Spinal cord (tissue), 10 donors: ENCODE measurements at places on chromosomes 4 and X.

DNA sequence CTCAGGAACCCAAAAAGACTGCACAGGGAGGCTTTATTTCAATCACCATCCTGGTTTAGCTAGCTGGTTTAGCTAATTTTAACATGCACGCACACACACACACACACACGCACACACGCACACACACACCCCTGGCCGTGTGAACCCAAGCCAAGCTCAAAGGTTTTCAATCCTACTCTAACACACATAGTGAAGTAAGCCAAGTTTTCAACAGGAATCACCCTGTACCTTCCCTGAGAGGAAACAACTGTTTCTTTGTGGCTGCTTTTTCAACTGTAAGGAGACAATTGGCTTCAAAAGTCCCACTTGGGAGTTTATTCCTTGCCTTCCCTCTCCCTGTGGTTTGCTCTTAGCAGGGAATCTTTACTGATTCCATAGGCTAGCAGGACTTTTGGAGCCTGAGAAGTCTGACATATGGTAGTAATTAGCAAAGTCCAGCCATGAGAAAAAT lies 98.9 kb upstream of the BMP3 start:
- no peaks in the 10 kb centered on the region for H3K27me3 ChIP-seq
- no peak overlapping the region for H3K27ac ChIP-seq
- H3K4me1 ChIP-seq: no peaks in the 10 kb centered on the region
- no peak overlapping the region for H3K4me3 ChIP-seq
- no peaks in the 10 kb centered on the region for H3K36me3 ChIP-seq

DNA sequence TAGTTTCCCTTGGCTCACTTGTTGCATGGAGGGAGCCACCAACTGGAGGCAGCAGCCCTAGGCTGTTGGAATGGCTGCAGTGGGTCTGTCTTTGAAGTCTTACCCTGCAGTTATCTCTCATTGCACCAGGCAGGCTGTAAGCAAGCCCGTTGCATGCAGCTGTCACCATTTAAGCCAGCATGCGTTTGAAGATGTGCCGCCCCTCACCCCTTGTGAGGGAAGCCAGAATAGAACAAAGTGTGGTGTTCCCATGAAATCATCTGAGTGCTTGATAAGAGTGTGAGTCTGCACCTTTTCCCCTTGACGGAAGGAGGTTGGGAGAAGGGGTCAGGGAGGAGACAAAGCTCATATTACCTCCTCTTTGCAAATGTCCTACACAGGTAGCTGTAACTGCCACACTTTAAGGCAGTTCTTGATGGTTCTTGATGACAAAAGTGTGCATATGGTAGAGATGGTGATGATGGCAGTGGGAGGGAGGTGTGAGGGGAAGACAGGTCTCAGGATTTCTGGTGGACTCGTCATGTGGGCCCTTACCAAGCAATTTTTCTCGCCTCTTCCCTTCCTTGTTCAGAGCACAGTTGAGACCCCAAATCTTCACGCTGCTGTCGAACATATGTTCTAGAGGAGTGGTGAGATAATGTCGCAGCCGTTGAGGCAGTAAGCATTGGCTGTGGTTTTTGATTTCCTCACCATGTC lies 191.4 kb upstream of the LEF1 start:
- H3K4me1 ChIP-seq: peaks cover 11% of the 10 kb centered on the region
- no peak overlapping the region for H3K4me3 ChIP-seq
- H3K36me3 ChIP-seq: no peaks in the 10 kb centered on the region
- DNase-seq: no peak
- peak overlapping the region; percentile 82 for H3K27ac ChIP-seq

DNA sequence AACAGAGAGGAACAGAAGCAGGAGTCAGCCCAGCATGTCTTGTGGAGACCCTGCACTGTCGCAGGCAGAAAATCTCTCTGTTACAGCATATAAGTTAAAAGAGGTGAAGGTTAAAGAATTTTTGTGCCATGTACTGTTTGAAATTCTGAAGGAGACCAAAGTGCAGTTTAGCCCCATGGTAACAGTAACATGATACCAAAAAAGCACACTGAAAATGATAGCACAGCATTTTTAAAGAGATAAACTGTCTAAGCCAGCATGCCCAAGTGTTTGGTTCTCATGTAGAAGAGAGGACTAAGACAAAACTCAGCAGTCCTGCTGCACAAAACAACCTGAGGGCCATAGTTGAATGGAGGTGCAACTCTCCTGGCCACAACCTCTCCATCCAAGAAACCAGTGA lies 41.9 kb upstream of the PARM1 start:
- no peaks in the 10 kb centered on the region for H3K36me3 ChIP-seq
- no peaks in the 10 kb centered on the region for H3K4me1 ChIP-seq
- H3K27me3 ChIP-seq: no peaks in the 10 kb centered on the region
- no peak overlapping the region for H3K27ac ChIP-seq
- DNase-seq: no peak
- no peak overlapping the region for H3K4me3 ChIP-seq

DNA sequence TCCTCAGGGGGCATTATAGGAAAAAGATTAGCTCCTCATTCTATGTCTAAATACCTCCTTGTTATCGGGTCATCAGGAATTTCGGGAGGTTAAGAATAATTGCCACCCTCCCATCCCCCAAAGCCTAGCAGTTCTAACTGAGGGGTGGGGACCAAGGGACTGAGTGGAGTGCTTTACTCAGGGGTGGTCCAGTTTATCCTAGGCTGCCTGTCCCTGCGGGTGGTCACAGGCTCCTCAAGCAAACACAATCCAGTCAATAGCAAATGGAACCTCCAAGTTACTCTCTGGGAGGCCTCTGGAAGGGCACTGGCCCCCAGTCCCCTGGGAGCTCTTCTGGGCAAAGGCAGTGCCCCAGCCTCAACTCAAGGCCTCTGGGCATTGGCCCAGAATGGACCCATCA lies 6.7 kb downstream of the ELF4 start:
- H3K4me3 ChIP-seq: no peak overlapping the region
- no peaks in the 10 kb centered on the region for H3K36me3 ChIP-seq
- peaks cover 8% of the 10 kb centered on the region for H3K4me1 ChIP-seq
- H3K27ac ChIP-seq: no peak overlapping the region
- no peak for DNase-seq

DNA sequence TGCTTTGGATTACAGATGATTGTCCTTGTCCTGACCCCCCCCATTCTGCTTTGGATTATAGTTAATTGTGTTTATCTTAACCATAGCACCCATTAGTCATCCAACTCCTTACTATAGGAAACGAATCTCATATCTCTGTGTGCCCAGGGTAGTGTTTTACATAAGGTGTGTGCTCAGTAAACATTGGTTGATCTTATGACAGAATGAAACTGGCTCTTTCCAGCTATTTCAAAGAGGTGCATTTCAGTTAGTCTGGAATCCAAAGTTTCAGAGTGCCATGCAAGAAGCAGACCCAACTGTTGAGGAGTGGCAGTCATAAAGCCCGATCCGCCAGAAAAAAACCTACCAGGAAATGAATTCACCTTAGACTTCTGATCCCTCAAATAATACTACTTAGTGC lies 14.7 kb downstream of the TRIM2 start:
- H3K4me3 ChIP-seq: no peak overlapping the region
- peaks cover 25% of the 10 kb centered on the region for H3K4me1 ChIP-seq
- H3K36me3 ChIP-seq: no peaks in the 10 kb centered on the region

- H3K27ac ChIP-seq: no peak overlapping the region
- H3K4me1 ChIP-seq: no peaks in the 10 kb centered on the region
- DNase-seq: no peak
- no peak overlapping the region for H3K4me3 ChIP-seq
Observed at GRCh38 chrX:124239911-124240310, 92.5 kb upstream of the TEX13D start.

- H3K4me3 ChIP-seq: no peak overlapping the region
- H3K36me3 ChIP-seq: no peaks in the 10 kb centered on the region
- peaks cover 4% of the 10 kb centered on the region for H3K4me1 ChIP-seq
Observed at GRCh38 chr4:120819805-120820437, 102.6 kb downstream of the PRDM5 start.

DNA sequence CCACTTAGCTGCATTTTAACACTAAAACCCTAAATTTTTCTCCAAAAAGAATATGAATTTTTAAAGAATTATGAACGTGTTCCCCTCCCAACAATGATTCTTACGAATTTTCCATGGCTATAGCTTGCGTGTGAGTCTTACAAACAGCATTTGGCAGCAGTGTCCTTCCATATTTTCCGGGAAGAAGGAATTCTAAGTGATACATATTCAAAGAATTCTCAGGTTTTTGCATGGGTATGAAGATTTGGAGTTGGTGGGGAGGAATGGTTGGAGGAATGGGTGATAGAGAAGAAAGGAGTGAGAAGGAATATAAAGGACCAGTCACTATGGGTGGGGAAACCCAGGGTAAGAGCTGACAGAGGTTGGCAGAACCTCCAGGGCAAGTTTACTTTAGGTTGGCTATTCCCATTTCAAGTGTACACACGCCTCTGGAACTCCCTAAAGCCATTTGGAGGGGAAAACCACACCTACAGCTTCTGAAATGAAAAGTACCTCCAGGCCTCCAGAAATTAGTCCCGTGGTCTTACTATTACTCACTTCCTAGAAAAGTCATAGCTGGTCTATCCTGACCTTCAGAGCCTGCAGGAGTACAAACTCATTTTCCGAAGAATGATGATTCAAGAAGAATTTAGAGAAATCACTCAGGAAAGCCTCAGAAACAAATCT lies 420.8 kb upstream of the DIPK2B start:
- no peak for DNase-seq
- H3K27me3 ChIP-seq: no peaks in the 10 kb centered on the region
- H3K27ac ChIP-seq: no peak overlapping the region
- no peaks in the 10 kb centered on the region for H3K4me1 ChIP-seq

- DNase-seq: no peak
- H3K4me3 ChIP-seq: no peak overlapping the region
- no peak overlapping the region for H3K27ac ChIP-seq
- peaks cover 11% of the 10 kb centered on the region for H3K4me1 ChIP-seq
- no peaks in the 10 kb centered on the region for H3K36me3 ChIP-seq
- H3K27me3 ChIP-seq: peaks cover 2% of the 10 kb centered on the region
Observed at GRCh38 chr4:24003926-24004325, 114.1 kb upstream of the PPARGC1A start.

DNA sequence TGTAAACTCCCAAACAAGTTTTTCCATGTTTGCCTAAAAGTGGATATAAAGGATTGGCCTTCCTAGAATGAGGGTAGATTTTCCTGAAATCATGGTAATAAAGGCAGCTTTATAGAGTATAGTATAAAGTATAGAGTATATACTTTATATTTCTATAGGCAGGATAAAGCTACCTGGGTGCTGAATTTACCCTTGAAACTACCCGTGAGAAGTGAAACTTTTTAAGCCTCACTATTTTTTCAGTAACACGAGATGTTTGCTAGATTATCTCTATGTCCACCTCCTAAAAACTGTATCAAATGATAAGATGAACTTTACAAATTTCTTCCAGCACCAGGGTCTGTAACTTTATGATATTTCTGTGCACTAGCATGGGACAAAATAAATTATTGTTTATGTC lies 340.0 kb upstream of the GALNTL6 start:
- H3K4me1 ChIP-seq: no peaks in the 10 kb centered on the region
- no peak for DNase-seq
- H3K27me3 ChIP-seq: no peaks in the 10 kb centered on the region
- H3K4me3 ChIP-seq: no peak overlapping the region
- H3K36me3 ChIP-seq: no peaks in the 10 kb centered on the region
- no peak overlapping the region for H3K27ac ChIP-seq

- H3K4me3 ChIP-seq: no peak overlapping the region
- no peak for DNase-seq
- H3K27ac ChIP-seq: peak overlapping the region; percentile 6
Observed at GRCh38 chr4:123651536-123652180, 255.1 kb downstream of the SPRY1 start.

GRCh38 chrX:10570601-10571000 lies 49.8 kb downstream of the MID1 start:
- no peak for DNase-seq
- peaks cover 3% of the 10 kb centered on the region for H3K27me3 ChIP-seq
- H3K36me3 ChIP-seq: peaks cover 3% of the 10 kb centered on the region
- no peaks in the 10 kb centered on the region for H3K4me1 ChIP-seq

GRCh38 chr4:8544282-8544681 lies 35.9 kb upstream of the GPR78 start:
- H3K4me3 ChIP-seq: no peak overlapping the region
- no peaks in the 10 kb centered on the region for H3K4me1 ChIP-seq
- no peak for DNase-seq
- H3K27ac ChIP-seq: no peak overlapping the region

DNA sequence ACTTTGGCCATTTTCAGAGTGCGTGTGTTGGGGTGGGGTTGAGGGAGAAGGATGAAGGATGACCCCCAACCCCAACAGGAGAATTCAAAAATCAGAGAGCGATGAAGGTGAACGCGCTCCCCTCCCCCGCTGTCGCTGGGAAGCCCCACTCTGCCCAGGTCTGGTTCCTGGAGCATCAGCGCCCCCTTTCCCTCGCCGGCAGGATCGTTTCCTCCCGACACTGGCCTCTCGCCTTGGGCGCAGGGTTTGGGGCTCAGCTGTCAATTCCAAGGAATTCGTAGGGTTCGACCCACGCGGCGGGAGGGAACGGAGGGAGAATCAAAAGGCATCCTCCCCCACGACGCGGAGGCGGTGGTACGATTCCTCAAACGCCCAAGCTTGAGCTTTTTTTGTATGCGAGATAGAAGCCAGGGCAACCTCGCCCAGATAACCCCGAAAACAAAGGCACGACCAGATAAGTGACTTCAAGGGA lies 1.0 kb upstream of the PDGFRA start:
- peaks cover under 1% of the 10 kb centered on the region for H3K36me3 ChIP-seq
- H3K4me1 ChIP-seq: peaks cover 67% of the 10 kb centered on the region
- H3K4me3 ChIP-seq: peak overlapping the region; percentile 39
- DNase-seq: no peak
- H3K27ac ChIP-seq: peak overlapping the region; percentile 70

DNA sequence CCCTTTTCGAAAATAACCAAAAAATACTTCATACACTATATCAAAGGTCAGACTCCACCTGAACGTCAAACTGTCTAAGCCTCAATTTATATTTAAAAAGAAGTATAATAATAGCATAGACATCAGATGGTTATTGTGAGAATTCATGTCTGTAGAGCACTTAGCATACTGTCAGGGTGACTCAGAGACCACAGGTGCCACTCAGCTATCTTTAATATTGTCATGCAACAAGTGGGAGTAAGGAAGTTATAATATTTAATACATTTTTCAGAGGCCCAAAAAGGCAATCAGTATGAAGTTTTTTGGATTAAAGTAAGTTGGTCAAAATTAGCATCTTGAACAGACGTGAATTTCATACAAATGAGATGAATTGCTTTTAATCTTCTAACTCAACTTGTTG lies 93.3 kb downstream of the PHOX2B start:
- H3K27me3 ChIP-seq: no peaks in the 10 kb centered on the region
- no peak overlapping the region for H3K4me3 ChIP-seq
- DNase-seq: no peak
- peaks cover 6% of the 10 kb centered on the region for H3K36me3 ChIP-seq
- no peak overlapping the region for H3K27ac ChIP-seq

GRCh38 chr4:78372355-78372988 lies 179.1 kb upstream of the ANXA3 start:
- no peaks in the 10 kb centered on the region for H3K4me1 ChIP-seq
- DNase-seq: no peak
- no peak overlapping the region for H3K4me3 ChIP-seq
- H3K36me3 ChIP-seq: no peaks in the 10 kb centered on the region

DNA sequence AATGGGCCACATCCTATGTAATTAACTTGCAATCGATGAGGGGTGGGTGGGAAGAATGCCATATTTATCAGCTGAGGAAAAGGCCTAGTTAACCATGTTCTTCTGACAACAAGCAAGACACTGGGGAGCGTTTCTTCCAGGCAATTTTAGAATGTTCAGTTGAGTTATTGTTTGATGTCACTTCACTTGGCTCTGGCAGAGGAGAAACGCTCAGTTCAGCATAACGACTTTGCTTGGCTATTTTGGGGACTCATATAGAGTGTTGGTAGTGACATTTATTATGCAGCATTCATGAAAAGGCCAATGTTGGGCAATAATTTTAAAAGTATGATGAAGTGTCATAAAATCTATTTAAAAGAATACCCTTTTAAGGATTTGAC lies 648 bp downstream of the SYNPO2 start:
- H3K4me3 ChIP-seq: peak overlapping the region; percentile 40
- no peaks in the 10 kb centered on the region for H3K4me1 ChIP-seq
- peak overlapping the region; percentile 30 for H3K27ac ChIP-seq
- H3K36me3 ChIP-seq: no peaks in the 10 kb centered on the region
- DNase-seq: no peak
- H3K27me3 ChIP-seq: no peaks in the 10 kb centered on the region
